Fibroblast of upper back skin (primary cell): ENCODE measurements at places on chromosomes 3 and 15.

- no peak for DNase-seq
These were observed at the start of gene DAZL for GRCh38 chr3:16604887-16605602. TSS of gene DAZL (minus strand) at chr3:16605423. CDS start at chr3:16605205, 218 bp downstream.

DNA sequence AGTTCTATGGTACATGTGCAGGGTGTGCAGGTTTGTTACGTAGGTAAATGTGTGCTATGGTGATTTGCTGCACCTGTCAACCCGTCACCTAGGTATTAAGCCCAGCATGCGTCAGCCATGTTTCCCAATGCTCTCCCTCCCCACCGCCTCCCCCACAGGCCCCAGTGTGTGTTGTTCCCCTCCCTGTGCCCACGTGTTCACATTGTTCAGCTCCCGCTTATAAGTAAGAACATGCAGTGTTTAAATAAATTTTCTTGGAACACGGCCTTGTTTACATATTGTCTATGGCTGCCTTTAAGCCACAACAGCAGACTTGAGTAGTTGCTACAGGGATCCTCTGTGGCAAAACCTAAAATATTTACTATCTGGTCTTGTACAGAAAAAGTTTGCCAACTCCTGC, 41.3 kb upstream of the CORO2B start:
- no peak for DNase-seq

GRCh38 chr15:63025460-63025859, 17.1 kb upstream of the TPM1 start:
- DNase-seq: no peak

- peak; percentile 19 for DNase-seq
These were observed 34.5 kb downstream of the NR1D2 start for GRCh38 chr3:23979569-23979968.

GRCh38 chr3:130386604-130387263, 41.3 kb downstream of the COL6A5 start:
- peak; percentile 36 for DNase-seq

DNA sequence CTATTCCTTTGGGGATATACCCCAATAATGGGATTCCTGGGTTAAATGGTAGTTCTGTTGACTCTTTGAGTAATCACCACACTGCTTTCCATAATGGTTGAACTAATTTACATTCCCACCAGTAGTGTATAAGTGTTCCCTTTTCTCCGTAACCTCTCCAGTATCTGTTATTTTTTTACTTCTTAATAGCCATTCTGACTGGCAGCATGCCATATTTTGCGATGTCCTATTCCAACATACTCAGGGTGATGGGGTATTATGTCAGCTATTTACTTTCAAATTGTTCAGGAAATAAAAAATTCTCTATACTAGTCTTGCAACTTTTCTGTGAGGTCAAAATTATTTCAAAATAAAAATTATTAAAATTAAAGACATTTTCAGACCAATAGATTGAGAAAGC, 9.1 kb upstream of the PARP14 start:
- DNase-seq: no peak

DNA sequence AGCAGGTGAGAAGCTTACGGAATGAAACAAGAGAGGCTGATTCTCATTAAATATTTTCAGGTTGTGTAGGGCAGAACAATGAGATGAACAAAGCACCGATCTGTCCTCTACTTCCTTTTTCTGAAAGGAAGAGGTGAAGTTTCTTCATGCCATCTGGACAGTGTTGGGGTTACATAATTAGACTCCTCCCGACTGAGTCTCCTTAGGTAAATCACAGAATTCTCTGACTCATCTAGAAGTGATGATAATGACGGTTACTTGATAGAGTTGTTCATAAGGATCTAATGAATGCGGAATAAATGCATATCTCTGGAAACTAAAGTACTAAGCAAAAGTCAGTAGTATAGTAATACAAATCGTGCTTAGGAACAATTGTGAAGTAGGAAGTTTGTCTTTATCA, 21.2 kb downstream of the CRTC3 start:
- DNase-seq: peak; percentile 43

DNA sequence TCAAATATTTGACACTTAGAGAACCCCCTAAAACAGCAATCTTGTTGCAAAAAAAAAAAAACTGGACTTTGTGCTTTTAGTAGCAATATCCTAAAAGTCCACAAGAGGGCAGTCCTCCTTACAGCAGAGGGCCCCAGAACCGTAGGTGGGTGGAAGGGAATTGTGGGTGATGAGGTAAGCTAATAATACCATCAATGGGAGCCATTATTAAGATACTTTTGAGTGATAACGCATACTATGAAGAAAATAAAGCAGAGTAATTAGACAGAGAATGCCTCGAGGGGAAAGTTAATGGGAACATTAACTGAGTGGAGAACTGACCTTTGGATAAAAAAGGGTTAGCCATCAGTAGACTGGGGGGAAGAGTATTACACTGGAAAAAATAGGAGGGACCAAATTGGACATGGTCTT, 229.9 kb downstream of the THRB start:
- peak; percentile 54 for DNase-seq

DNA sequence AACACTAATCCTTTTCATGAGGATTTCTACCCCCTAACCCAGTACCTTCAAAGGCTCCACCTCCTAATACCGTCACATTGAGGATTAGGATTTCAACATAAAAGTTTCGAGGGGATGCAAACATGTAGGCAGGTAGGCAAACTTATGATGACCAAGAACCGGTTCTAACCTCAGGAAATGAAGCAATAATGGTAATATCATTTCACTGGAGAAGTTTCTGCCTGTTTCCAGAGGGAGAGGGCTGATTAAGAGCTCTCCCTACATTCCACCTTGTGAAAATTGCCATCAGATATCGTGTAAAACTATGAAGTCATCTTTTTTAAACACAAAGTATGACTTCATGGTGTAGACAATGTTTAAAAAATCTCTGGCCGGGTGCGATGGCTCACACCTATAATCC, 31.6 kb downstream of the NKIRAS1 start:
- DNase-seq: no peak

DNA sequence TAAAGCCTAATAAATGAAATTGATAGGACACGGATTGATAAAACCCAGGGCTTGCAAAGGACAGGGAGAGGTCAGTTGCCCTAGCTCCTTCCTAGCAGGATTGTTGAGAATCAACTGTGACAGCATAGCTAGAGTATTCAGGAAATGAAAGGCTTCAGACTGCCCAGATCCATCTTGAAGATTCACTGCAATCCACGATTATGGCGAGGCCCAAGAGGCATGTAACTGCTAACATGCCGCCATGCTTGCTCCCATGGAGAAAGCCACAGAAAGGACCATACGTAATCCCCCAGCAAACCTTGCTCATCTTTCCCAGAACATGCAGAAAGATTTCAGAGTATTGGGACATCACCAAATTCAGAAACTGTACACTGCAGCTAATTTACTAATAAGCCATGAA, 41.3 kb downstream of the MYH15 start:
- no peak for DNase-seq

GRCh38 chr3:189360291-189360690, 188.5 kb downstream of the TPRG1 start:
- peak; percentile 40 for DNase-seq

GRCh38 chr3:2526926-2527325, 428.3 kb downstream of the CNTN4 start:
- peak; percentile 1 for DNase-seq

GRCh38 chr15:68371160-68371559, 60.8 kb downstream of the ITGA11 start:
- no peak for DNase-seq

- no peak for DNase-seq
These were observed 31.8 kb downstream of the TKT start for GRCh38 chr3:53224026-53224425.
